ENCODE measurements at places on chromosomes 2 and 18. TPM values are rescaled to one million over a fixed set of nuclear protein-coding genes. Genes with fewer than 3 reads are reported as not detected.
A peak's percentile ranks its signal among the peaks of the same experiment; 100 is the strongest.

DNA sequence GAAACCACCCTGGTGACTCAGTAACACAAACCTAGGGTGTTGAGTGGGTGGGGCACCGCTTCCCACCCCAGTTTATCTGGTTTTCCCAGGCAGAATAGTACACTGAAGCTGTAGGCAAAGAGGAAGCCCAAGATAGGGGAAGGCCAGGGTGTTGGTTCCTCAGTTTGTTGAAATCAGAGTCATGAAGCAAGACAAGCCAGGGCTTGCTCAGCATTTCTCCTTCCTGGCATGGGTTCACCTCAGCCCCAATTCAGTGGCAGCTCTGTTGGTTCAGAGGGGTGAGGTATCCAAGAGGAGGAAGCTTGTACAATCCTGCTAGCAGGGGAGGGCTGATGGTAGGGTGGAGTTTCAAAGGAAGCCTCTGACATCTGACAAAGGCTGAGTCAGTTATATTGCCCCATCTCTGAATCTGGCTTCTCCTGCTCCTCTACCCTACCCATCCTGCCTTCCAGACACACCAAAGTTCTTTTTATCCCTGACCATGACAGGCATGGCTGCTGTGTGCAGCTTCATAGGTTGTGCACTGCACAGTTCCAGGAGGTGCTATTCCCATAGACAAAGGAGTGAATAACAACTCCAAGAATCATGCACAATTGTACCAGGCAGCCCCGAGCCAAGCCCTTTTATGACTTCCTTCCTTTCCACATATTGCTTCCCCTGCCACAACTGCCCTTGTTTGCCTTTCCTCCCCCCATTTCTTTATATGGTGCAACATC lies 24.9 kb upstream of the RAB10 start:
- peak; percentile 16 for DNase-seq

- no peak for DNase-seq
Measured at GRCh38 chr2:43980902-43981301, 14.9 kb downstream of the LRPPRC start.

DNA sequence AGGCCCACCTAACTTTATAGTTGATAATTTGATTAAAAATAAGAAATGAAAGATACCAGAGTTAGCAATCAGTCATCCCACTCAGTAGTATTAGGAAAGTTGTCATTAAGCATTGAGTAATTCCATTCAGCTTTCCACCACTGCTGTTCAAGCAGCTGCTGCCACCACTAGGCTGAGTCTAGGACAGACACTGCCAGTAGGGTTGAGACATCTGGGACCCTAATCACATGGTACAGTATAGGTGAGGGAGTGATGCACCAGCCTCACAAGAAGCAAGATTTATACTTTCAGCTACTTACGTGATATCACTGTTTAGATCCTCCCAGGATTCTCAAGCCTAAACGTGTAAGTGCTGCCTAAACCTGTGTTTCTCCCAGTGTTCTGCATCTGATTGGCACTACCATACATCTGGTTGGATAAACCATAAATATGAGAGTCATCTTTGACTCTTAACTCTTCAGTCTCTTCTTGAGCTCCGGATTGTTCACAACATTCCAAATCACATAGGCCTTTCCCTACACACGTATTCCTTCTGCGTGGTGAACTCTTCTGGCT lies 3.2 kb downstream of the UBXN4 start:
- peak; percentile 47 for DNase-seq

- DNase-seq = peak; percentile 41
Measured at GRCh38 chr18:72104851-72105250, 439.3 kb downstream of the CBLN2 start.

Gene MROH2A
- not detected for total RNA-seq

Gene AOX1
- 0.06 TPM for total RNA-seq

- DNase-seq = no peak
Measured at GRCh38 chr2:171008550-171009205, 79.6 kb downstream of the GORASP2 start.

- no peak for DNase-seq
Measured at GRCh38 chr18:2845172-2845571, 1.6 kb upstream of the EMILIN2 start.

DNA sequence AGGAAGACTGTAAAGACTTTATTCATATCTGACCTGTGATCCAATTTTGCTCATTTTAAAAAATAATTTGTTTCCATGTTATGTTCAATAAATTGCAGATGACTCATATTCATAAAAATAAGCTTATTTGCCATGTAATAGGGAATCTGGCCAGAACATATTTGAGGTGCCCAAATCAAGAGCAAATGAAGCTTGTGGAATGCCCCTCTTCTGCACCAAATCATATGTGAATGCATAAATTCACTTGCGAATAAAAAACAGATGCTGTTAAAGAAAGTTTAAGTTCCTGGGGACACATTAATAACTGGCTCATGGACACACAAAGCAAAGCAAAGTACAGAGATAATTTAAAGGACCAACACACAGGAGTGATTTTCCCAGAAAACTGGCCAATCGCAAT lies 279.0 kb upstream of the CDH2 start:
- DNase-seq = no peak

DNA sequence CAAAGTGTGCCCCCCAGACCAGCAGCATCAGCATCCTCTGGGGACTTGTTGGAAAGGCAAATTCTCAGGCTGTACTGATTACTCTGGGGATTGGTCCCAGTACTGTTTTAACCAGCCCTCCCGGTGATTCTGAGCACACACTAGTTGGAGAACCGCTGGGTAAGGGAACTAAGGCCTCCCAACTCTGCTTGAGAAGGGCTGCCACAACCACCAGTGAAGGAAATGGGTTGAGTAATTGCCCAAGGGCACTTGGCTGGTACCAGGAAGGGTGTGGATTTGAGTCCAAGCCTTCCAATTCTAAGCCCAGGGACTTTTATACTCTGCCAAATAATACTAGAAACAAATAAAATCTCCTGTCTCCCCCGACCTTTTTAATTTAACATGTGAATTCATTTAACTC lies 219.9 kb downstream of the SETBP1 start:
- DNase-seq = no peak

- DNase-seq = no peak
Measured at GRCh38 chr2:63434024-63435001, 154.0 kb downstream of the WDPCP start.

Gene EML6
- 2.9 TPM for total RNA-seq

Gene PCARE
- not detected for total RNA-seq

DNA sequence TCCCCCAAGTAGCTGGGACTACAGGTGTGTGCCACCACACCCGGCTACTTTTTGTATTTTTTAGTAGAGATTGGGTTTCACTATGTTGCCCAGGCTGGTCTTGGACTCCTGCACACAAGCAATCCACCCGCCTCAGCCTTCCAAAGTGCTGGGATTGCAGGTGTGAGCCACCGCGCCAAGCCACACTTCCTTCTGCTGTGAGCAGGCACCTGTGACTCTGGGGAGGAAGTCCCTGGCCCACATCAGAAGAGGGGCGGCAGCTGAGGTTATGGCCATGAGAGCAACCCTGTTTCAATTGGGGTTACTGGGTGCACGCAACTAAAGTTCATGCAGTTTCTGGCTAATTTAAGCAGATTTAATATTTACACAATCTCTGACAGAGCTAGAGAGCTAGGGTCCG lies 91.0 kb downstream of the PLB1 start:
- DNase-seq = no peak

Gene EFHD1
- total RNA-seq = 3.7 TPM

Gene CTIF
- 5.0 TPM for total RNA-seq

Gene CCDC121
- total RNA-seq = 1.5 TPM

DNA sequence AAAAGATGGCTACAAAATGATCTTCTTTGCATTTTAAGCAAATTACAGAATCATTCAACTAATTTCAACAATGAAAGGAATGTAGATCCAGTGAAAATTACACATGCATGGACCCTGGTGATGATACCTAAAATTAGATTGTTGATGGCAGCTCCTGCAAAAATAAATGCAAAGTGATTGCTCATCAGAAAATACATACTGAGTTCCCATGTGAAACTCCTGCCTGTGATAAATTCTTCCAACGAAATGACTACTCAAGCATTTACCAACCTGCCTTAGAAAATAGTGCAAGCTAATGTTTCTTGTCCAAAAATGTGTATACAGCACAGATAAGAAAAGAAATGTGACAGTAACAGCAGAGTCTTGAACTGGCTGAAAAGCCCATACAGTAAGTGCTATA lies 300.0 kb upstream of the REV1 start:
- DNase-seq = no peak

DNA sequence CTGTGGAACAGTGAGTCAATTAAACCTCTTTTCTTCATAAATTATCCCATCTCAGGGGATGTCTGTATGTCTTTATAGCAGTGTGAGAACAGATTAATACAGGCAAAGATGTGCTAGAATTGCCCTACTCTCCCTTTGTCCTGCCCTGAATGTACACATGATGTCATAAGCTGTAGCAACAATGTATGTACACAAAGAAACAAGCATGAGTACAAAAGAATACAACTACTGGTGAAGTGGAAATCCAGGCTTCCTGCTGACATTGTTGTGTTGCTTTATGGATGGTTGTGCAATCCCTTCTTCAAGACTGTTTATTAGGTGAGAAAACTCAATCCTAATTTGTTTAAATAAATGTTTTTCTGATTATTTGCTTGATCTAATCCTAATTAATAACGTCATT lies 446.6 kb downstream of the DSC3 start:
- DNase-seq = no peak

GRCh38 chr2:199395311-199395710 lies 62.4 kb downstream of the SATB2 start:
- no peak for DNase-seq

DNA sequence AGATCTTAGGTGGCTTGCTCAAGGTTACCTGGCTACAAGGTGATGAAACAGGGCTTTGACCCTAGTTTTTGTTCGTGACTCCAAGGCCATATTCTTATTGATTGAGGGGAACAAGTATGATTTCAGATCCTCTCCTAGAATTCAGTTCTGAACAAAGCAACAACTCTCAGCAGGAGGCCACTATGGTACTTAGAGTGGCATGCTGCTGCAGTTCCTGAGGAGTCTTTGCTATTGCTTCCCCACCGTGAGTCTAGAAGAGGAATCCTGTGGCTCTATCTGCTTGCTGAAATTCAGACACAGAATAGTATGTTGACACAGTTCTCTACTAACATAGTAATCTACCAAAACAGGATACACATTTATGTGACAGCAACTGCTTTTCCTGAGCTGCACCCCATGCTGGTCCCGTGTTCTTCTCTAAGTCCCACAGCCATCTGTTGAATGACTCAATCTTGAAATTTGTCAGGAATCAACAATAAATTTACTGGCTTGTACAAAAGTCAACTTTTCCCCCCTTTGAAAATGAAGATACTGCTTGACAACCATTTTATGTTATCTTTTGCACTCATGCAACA lies 4.1 kb downstream of the TGFBRAP1 start:
- DNase-seq = no peak

GRCh38 chr2:39266139-39266805 lies 22.5 kb upstream of the CDKL4 start:
- peak; percentile 17 for DNase-seq

DNA sequence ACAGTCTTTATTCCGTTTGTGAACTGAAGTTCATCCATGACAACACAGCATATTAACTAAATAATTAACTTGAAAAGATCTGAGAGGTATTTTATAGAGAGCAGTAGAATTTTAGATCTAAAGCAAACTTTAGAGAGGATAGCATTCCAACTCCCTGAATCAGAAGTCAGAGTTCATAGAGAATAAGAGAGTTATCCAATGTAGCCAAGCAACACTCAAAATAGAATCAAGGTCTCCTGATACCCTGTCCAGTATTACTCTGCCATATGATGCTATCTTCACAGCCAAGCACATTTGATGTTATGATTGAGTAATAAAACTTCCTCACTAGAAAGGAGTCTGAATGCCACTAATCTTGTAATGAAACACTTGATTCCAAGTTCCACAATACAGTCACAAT lies 55.5 kb downstream of the RIT2 start:
- no peak for DNase-seq

Gene CAVIN2
- 1.9 TPM for total RNA-seq

Gene IL18R1
- total RNA-seq = 2.8 TPM

DNA sequence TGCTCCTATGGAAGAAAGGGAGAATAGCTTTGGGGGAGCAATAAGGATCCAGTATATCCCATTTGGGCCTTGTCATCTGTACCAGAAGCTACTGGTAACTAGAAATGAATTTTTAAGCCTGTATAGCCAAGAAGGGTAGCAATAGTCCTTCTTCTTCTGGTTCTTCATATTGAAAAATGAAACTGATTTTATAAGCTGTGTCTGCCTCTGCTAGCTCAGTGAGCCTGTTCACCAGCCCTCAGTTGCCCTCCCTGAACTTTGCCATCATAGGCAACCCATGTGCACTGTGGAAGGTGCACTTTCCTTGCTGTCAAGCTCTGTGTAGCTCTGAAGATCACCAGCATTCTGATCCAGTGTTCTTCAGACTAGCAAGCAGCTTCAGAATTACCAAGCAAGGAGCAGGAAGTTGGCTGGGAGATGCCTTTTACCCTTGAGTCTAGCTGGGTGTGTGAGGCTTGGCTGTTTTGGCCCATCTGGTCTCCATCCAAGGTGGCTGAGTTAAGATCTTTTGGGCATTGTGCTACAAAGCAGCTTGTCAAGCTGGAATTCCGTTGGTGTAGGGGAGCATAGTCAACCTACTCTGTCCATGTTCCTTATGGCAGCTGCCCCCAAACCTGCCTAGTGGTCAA lies 55.8 kb upstream of the MGAT5 start:
- DNase-seq = no peak

DNA sequence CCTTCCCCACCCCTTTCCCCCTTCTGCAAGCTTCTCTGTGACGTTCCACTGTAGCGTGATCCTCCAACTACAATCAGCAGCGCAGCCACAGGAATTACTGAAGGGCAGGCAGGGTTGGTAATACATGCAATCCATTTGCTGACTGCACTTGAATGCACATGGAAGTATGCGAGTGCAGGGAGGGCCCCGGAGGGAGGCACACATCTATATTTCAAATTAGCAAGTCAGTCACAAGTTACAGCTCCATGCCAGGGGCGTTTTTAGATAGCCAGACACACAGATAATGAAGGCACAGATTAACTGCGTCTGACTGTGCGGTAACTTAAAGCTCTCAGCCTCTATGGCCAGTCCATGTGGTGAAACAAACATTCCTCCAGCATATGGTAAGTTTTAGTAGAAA lies 209.2 kb upstream of the GATA6 start:
- DNase-seq = no peak

GRCh38 chr2:61885896-61886603 lies 2.4 kb downstream of the CCT4 start:
- no peak for DNase-seq

DNA sequence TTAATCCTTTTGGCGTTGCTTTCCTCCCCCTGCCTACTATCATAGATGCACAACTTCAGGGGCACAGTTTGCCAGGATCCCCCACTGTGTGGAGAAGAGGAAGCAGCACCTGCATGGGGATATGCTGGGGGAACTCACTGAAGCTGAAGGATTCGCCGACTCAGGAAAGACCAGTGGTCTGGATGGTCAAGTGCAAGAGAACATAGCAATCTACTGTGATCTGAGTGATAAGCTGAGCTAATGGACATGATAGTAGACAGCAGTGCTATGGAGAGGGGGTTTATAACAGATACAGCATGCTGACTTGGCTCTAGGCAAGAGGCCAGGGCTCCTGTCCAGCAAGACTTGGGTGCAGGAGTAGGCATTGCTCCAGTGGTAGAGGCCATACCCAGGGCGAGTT lies 124.4 kb upstream of the NRP2 start:
- DNase-seq = no peak
